ENCODE measurements at places on chromosomes 6 and 20.

- DNase-seq, result no peak
These were observed 344.7 kb downstream of the CDC5L start for GRCh38 chr6:44732243-44732642.

DNA sequence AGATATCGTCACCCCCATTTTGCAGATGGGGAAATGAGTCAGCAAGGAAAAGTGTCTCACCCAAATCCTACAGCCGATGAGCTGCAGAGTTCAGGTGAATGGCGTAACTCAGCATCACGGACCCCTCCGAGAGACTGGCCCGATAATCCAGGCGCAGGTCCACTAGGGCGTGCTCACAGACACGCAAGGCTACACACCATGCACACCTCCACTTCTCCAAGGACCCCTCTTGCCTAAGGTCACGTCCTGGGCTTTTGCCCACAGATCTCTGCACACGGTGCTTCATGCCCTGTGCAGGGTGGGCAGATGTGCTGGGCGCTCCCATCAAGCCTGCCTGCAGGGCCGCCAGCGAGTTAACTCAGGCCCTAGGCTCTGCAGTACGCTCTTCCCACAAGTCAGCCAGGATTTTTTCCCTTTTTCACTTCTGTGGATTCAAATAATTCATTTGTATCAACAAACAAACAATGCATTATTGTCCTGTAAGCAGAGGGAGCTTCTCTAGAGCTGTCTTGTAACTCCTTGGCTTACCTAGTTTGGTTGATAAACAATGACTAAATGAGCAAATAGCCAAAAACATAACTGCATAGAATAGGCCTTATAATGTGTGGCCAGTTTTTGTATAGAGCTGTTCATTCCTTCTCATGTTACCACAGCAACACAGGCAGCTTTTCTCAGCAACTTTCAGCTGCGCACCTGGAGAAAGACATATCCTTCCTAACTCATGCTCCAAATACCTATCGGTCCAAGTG is 139.1 kb downstream of the AGPAT4 start:
- no peak for DNase-seq

- DNase-seq, result peak; percentile 71
These were observed 94.9 kb downstream of the RFX6 start for GRCh38 chr6:116971959-116972358.

- DNase-seq, result no peak
These were observed 10.3 kb upstream of the BLCAP start for GRCh38 chr20:37538003-37538402.

DNA sequence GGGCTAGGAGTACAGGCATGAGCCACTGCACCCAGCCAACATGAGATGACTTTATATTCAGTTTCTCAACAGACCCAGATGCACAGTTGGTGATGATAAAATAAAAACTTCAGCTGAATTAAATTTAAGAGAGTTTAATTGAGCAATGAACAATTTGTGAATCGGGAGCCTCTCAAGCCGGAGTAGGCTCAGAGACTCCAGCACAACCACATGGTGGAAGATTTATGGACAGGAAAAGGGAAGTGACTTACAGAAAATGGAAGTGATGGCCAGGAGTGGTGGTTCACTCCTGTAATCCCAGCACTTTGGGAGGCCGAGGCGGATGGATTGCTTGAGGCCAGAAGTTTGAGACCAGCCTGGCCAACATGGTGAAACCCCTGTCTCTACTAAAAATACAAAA is 10.4 kb upstream of the BCAS4 start:
- DNase-seq, result no peak

DNA sequence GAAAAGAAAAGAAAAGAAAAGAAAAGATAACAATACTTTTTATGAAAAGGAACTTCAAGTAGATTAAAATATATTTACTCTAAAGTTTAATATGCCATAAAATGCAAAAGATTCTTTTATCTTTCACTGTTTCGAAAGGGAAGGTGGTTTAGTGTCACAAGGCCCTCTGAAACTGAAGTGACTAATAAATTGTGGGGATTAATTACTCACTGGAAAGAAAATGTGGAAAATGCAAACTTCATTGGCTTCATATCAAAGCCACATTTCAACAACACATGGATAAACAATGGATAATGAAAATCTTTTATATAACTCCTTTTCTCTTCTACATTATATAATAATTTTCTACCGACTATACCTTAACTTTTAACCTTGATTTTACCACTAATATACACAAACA is 320.5 kb upstream of the RSPO3 start:
- DNase-seq, result no peak

GRCh38 chr6:64904616-64905015 is 802.4 kb downstream of the EYS start:
- no peak for DNase-seq

Measured in muscle of leg (tissue), 16 donors.